Activated CD4-positive, CD25-positive, alpha-beta regulatory T cell (primary cell): ENCODE measurements at places on chromosomes 5 and 9.

DNA sequence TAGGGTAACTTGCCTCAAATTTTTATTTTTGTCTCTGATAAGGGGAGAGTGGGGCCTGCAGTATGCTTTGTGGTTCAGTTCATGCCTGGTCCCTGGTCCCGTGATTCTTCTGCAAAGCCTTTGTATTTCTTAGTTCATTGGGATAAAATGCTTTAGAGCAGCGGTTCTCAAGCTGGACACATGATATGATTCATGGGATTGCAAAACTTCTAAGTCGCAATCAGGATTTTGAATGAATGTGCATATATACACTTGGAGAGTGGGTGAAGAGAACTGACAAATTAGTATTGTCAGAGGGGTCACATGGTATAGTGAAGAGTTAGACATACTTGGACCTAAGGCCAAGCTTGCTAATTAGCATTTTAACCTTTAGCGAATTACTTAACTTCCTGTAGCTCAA, 265.4 kb upstream of the KLF9 start:
- no peak for DNase-seq

DNA sequence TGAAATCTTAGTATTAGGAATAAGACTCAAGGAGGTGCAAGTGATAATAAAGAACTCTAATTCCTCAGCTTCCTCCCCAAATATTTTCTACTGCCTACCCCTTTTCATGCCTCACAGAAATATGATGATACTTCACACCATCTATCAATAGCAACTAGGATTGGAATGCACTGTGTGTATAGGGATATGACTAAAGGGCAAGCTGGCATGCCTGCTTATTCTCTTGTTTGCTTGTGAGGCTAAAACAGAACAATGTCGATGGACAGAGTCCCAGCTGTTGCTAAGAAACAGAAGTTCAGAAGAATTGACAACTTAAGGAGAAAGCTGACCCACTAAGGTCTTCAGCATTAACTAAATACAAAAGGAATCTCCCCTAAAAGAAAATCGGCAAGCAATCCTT, 9.7 kb upstream of the CHD1 start:
- DNase-seq: no peak

- no peak for DNase-seq
Measured at GRCh38 chr9:107660976-107661375, 171.4 kb upstream of the KLF4 start.

DNA sequence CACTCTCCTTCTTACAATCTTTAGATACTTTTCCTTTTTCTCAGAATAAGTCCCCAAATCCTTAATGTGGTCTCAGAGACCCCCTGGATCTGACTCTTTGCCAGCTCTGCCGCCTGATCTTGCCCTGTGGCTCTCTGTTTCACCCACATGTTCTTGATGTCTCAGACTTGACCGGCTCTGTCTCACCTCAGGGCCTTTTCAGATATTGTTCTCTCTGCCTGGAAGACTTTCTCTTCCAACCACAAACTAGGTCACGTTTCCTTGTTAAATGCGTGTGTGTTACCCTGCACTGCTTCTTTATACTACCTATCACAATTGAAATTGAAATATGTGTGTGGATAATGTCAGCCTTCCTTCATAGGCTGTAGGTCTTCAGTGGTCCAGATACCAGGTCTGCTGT, 265.4 kb upstream of the NUDT12 start:
- DNase-seq: no peak

GRCh38 chr9:34190996-34191892, 12.4 kb downstream of the UBAP1 start:
- no peak for DNase-seq

- no peak for DNase-seq
Measured at GRCh38 chr9:79975621-79976256, 404.0 kb downstream of the TLE4 start.

DNA sequence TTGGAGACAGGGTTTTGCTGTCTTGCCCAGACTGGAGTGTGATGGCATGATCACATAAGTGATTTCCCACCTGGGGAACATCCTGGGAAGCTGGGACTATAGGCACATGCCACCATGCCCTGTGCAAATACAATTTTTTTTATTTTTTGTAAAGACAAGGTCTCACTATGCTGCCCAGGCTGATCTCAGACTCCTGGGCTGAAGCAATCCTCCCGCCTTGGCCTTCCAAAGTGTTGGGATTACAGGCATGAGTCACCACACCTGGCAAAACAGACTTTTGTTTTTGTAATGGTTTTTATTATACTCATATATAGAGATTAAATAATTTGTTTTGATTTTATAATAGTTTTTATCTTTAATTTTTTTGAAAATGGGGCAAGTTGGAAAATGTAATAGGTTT, 14.7 kb downstream of the DNAJC25 start:
- no peak for DNase-seq

DNA sequence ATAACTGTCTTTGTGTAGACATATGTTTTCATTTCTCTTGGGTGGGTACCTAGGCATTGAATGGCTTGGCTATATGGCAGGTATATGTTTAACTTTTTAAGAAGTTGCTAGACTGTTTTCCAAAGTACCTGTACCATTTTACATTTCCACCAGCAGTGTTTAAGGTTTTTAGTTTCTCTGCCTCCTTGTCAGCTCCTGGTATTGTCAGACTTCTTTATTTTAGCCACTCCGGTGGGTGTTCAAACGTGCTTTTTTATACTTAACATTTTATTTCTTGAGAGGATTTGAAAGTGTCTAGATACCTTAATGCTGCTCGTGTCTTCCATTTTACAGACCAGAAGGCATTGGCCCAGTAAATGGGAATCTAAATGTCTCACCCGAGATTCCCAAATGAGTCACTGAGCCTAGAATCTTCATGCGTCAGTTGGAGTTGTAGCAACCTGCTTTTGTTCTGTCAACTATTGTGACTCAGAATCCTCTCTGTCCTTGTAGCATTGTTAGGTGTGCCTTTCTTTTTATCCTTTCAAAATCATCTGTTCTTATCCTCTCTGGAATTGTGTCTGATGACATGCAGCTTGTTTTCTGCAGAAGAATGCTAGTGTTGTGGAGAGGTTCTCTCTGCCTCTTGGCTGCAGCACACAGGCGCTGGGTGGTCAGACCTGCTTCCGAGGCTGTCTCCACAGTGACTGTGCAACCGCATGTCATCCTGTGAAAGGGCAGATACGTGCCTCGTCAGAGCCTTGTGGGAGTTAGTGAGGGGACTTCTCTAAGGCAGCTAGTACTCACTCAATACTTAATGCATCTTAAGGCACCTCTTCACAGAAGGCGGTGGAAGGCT, 291.8 kb downstream of the AOPEP start:
- no peak for DNase-seq

GRCh38 chr5:60891667-60892066, 47.6 kb upstream of the ELOVL7 start:
- no peak for DNase-seq

DNA sequence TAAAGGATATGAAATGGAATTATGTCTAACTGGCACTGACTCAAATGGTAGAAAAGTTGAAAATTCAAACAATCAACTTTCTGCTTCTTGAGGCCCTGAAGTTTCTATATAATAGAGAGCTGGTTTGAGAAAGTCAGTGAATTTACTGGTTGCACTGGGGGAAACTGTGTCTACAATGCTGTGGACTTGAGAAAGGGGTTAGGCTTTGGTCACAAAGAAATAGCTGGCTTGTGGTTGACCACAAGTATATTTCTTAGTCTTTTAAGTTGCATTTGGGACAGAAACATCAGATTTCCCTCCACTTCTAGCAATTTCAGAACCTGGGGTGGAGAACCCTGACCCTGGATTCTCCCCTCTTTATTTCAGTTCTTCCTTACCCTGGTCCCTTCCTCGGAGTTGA, 192.6 kb upstream of the ACTBL2 start:
- no peak for DNase-seq

DNA sequence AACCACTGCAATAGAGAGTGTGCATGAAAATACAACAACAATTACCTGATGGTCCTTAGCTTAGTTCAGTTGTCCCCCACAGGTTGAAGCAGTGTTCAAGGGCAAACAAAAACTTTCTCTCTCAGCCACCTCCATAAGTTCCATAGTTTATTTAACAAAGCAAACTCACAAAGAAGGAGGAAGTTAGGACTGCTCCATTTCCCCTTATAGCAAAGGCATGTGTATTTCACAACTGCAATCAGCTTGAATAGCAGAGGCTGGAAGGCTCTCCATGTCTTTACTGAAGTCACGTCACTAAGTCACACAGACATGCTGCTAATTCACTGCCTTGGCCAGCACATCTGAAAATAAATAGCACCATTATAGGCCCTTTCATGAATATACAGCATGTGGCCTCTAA, 43.3 kb downstream of the DOCK8 start:
- DNase-seq: no peak

- no peak for DNase-seq
Measured at GRCh38 chr5:113448252-113448651, 13.5 kb upstream of the TSSK1B start.

DNA sequence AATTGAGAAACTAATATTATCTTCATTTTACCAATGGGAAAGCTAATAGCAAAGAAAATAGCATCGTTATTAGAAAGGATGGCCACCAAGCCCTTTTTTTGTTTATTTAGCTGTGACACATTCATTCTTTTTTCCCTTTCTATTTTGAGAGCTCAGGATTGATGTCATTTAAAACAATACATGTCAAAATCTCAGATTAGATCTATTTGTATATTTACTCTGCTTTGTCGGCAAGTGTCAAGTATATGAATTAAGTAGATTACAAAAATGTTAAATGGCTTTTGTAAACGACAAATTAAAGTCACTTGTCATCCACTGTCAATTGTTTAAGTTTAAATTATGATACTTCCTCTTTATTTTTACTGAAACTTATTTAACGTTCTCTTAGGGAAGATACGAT, 118.9 kb downstream of the PAM start:
- no peak for DNase-seq

DNA sequence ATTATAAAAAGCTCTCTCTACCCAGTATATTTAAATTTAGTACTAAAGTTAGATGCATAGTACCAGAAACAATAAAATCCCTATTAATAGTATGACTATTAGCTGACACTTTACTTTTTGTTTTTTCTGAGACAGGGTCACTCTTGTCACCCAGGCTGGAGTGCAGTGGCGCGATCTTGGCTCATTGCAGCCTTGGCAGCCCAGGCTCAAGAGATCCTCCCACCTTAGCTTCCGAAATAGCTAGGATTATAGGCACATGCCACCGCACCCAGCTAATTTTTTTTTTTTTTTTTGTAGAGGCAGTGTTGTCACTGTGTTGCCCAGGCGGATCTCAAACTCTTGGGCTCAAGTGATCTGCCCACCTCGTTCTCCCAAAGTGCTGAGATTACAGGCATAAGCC, 8.0 kb downstream of the CCNG1 start:
- DNase-seq: no peak

GRCh38 chr5:96527768-96528661, 95.0 kb upstream of the PCSK1 start:
- no peak for DNase-seq

DNA sequence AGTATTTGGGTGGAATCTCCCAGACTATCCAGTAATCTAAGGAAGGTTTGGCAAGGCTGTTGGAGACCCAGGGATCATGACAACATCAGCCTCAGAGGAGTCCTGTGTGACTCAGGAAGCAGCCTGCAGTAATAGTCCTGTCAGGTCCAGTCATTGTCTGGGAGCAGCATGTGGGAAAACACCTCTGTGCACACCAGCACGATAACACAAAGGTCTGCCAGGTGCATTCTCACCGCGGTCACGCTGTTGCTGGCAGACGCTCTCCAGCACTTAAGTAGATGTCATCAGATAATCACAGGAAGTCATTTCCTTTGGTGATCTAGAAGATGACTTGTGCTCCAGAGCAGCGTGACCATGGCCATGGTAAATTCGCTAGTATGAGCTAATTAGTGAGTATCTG, 99.2 kb upstream of the IQGAP2 start:
- no peak for DNase-seq

DNA sequence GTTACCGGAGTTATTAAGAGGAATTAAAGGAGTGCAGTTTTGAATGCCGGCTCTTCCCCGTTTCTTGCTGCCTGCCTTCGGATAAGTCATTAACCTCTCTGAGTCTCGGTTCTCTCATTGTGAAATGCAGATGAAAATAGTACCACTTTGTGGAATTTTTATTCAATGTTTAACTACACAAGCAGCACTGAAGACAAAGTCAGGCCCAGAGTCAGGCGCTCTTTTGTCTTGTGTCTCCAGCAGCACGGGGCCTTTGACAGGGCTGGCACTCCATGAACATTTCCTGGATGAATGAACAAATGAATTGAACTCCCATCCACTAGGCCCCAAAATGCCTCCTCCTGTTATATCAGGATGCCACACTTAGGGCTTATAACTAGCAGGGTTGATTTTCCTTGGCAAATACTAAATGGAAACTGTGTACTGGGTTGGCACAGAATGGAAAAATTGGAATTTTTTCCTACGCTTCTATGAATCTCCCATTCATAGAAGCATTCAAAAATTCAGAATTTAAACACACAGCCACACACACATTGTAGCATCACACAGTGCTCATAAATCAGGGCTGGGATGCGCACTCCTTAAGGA, 332.8 kb downstream of the MLLT3 start:
- DNase-seq: no peak

- no peak for DNase-seq
Measured at GRCh38 chr5:103424026-103424425, 138.6 kb downstream of the NUDT12 start.
